Ovary (tissue), 10 donors: ENCODE measurements at places on chromosomes 11 and 22.

- DNase-seq = no peak
These were observed 66.5 kb downstream of the IGF2 start for GRCh38 chr11:2072551-2073261.

DNA sequence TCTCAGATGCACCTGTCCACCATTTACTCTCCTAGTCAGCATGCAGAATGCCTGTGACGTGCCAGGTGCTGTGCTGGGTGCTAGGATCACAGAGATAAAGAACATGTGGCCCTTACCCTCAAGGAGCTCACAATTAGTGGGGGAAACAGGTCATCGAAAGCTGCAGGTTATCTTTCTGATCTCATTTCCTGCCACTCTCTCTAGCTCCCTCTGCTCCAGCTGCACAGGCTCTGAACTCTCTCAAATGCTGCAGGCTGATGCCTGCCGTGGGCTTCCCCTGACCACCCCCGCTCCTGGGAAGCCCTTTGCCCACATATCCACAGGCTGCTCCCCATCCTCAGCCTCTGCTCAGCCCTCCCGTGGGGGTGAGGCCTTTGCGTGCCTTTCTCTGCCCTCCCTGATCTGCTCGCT, 29.6 kb downstream of the SHANK3 start:
- no peak for DNase-seq

DNA sequence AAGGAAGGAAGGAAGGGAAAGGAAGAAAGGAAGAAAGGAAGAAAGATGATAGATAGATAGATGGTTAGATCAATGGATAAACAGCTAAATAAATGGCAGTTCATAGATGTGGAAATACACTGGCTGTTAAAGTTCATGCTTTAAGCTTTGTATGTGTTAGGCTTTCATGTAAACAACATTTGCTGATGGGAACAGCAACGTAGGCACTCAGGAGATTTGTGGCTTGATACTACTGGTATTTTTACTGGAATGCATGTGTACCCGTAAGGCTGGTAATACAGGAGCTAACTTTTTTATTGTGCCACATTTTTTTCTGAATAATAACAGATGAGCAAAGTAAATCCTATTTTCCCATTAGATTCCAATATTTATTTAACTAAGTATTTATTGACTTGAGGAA, 85.6 kb downstream of the NCAM1 start:
- DNase-seq = no peak

DNA sequence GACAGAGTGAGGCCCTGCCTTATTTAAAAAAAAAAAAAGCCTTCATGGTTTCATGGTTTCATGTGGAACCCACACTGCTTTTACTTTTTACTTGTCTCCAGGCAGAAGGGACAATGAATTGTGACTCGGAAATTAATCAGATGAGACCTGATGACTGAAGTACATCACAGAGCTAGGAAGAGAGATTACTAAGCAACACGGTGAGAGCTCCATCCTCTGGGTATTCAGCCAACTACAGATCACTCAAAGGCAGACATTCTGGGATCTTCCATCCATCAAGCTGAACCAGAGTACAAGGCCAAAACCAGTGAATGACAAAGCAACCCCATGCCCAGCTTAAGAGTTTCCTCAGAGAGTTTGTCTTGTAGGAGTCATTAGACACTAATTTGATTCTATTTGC, 433.2 kb downstream of the SOX6 start:
- DNase-seq = no peak

- peak; percentile 36 for DNase-seq
These were observed 4.3 kb upstream of the SH3BP1 start for GRCh38 chr22:37635157-37635556.

GRCh38 chr22:31104869-31105268, 2.5 kb downstream of the SELENOM start:
- peak; percentile 47 for DNase-seq

- DNase-seq = no peak
These were observed 2.4 kb downstream of the TRIM44 start for GRCh38 chr11:35664977-35665441.

DNA sequence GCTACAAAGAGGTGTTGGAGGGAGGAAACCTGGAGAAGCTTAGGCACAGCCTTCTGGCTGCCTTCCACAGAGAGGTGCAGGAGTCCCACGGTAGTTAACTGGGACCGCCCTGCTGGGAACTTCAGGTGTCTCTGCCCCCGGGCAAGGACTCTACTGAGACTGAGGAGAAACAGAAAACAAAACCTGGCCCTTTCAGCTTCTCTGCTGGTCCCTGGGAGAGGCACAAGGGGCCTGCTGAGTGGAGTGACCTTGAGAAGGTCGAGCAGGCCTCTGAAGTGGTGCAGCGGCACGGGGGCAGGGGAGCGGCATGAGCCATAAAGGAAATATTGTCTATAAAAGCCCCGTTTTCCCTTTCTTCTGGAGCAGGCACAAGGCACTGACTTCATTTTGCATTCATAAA, 38.9 kb downstream of the NTM start:
- DNase-seq = no peak

DNA sequence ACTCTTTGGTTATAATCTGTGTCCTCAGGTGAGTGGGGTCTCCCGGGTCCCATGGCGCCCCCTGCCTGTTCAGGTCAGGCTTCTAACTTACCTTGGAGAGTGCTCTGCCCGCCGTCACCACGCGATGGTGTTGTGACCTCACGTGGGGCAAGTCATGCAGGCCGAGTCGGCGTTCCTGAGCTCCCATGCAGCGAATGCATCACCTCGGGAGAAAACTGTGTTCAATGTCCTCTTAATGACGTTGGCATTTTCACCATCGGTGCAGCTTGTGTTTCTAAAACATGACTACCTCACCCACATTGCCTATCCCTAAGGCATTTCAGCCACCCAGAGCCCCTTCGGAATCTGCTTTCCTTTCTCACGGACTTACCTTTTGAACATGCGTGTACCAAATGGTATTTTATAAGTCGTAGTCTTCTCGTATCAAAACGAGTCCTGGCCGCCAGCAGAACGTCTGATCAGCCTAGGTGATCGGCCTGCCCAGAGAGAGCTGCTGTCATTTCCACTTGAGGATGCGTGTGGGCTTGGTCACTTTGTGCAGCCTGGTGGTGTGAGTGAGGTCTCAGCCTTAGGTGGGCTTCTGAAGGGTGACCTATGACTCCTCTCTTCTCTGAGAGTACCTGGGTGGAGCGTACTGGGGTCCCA, 64.8 kb downstream of the TBC1D22A start:
- DNase-seq = no peak

DNA sequence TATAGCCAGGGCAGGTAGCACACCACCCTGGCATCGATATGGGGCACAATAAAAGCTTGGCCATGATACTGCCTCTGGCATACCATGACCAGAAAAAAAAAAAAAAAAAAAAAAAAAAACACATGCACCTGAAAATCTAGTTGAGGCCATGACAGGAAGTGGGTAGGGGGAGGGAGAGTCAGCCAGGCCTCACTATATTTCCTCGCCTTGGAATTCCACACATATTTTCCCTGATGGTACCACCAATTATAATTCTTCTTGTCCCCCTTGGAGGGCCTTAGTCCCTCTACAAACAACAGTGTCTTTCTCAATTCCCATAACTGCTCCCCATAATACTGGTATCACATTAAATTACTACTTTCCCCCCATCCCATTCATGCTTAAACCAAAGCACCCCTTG, 12.6 kb upstream of the CHKA start:
- DNase-seq = no peak
